ENCODE measurements at places on chromosomes 1 and 21. TPM values are rescaled to one million over a fixed set of nuclear protein-coding genes. Genes with fewer than 3 reads are reported as not detected.

DNA sequence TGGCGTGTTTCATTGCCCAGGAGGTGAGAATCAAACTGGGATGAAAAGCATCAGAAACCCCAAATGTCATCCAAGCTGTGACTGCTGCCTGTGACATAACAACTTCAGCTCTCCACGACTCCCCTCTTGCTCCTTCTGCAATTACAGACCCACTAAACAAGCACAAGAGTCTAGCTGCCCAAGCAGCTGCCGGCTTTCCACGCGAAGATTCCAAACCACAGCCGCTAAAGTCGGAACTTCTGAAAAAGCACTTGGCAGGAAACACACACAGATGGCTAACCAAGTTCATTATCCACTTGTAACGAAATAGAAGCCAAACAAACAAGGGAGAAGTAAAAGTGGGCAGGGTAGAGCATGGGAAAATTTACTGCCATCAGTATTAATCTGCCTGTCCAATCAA lies 198.1 kb downstream of the SLC35F3 start:
- no peak overlapping the region for H3K27ac ChIP-seq
- H3K4me1 ChIP-seq: no peaks in the 10 kb centered on the region
- H3K4me3 ChIP-seq: no peak overlapping the region
- H3K27me3 ChIP-seq: no peaks in the 10 kb centered on the region
- no peaks in the 10 kb centered on the region for H3K36me3 ChIP-seq

GRCh38 chr1:87061742-87062156 lies 147.3 kb downstream of the HS2ST1 start:
- H3K27me3 ChIP-seq: no peaks in the 10 kb centered on the region
- H3K4me1 ChIP-seq: no peaks in the 10 kb centered on the region
- H3K4me3 ChIP-seq: no peak overlapping the region

- peak overlapping the region; percentile 68 for H3K27ac ChIP-seq
- H3K27me3 ChIP-seq: peaks cover 22% of the 10 kb centered on the region
- no peak for DNase-seq
- peaks cover 10% of the 10 kb centered on the region for H3K4me1 ChIP-seq
Measured at GRCh38 chr1:5994713-5995621, 2.7 kb upstream of the NPHP4 start.

GRCh38 chr1:182293119-182293589 lies 98.4 kb downstream of the GLUL start:
- H3K27me3 ChIP-seq: peaks cover 2% of the 10 kb centered on the region
- no peak for DNase-seq
- peaks cover 13% of the 10 kb centered on the region for H3K4me1 ChIP-seq
- H3K4me3 ChIP-seq: no peak overlapping the region
- H3K36me3 ChIP-seq: no peaks in the 10 kb centered on the region

- no peak overlapping the region for H3K27ac ChIP-seq
- H3K4me3 ChIP-seq: no peak overlapping the region
- H3K36me3 ChIP-seq: no peaks in the 10 kb centered on the region
- no peaks in the 10 kb centered on the region for H3K27me3 ChIP-seq
Measured at GRCh38 chr1:193694741-193695140, 508.3 kb upstream of the B3GALT2 start.

DNA sequence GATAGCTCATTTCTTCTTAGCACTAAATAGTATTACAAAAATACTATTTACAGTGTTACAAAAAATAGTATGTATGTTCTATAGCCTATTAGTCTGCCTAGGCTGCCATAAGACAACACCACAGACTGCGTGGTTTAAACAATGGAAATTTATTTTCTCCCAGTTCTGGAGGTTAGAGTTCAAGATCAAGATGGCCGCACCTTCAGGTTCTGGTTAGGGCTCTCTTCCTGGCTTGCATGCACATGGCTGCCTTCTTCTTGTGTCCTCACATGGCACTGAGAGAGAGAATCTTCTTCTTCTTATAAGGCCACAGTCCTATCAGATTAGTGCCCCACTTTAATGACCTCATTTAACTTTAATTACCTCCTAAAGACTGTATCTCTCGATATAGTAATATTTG lies 4.1 kb downstream of the ATF6 start:
- no peak overlapping the region for H3K27ac ChIP-seq
- H3K4me3 ChIP-seq: no peak overlapping the region
- H3K4me1 ChIP-seq: peaks cover 26% of the 10 kb centered on the region
- no peaks in the 10 kb centered on the region for H3K27me3 ChIP-seq
- DNase-seq: no peak
- no peaks in the 10 kb centered on the region for H3K36me3 ChIP-seq

DNA sequence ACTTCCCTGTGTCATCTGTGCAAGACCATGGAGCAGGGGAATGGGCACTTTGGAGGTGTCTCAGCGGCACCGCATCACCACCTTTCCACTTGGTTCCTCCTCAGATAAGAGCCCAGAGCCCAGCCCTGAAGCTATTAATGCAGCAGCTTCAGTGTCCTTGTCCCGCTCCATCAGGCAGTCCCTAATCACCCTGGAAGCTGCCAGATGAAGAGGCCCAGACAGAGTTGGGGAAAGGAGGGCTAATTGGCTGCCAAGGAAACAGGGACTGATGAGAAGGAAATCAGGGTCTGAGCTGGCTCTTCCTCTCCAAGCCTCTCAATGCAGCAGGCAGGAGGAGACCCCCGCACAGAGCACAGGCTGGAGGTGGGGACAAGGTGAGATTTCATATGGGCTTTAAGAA lies 83.1 kb upstream of the KLHDC7A start:
- H3K4me3 ChIP-seq: no peak overlapping the region
- H3K4me1 ChIP-seq: no peaks in the 10 kb centered on the region

The EXTL1 gene
- total RNA-seq: 1.8 TPM

DNA sequence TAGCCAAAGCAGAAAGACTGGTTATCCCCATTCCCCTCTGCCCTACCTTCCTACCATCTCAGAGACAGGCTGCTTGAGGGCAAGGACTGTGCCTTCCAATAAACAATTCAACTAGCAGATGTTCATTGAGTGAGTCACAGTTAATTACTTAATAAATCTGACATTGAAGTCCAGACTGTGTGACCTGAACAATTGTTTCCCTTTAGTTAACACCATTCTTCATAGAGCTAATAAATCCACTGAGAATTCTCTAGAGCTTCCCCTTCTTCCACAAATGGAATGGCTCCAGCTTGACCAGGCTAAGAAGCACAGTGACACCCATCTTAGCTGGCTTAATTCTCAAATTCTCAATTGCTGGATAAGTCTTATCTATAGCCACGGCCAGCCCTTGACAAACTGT lies 61.9 kb upstream of the GJA5 start:
- no peak overlapping the region for H3K27ac ChIP-seq
- no peaks in the 10 kb centered on the region for H3K36me3 ChIP-seq
- H3K4me1 ChIP-seq: peaks cover 2% of the 10 kb centered on the region
- H3K27me3 ChIP-seq: peaks cover 6% of the 10 kb centered on the region
- DNase-seq: no peak

GRCh38 chr1:184889166-184889565 lies 85.1 kb downstream of the NIBAN1 start:
- H3K27ac ChIP-seq: no peak overlapping the region
- peaks cover 7% of the 10 kb centered on the region for H3K27me3 ChIP-seq
- DNase-seq: no peak
- H3K4me3 ChIP-seq: no peak overlapping the region
- H3K36me3 ChIP-seq: no peaks in the 10 kb centered on the region

GRCh38 chr1:166368030-166368429 lies 201.2 kb upstream of the FAM78B start:
- no peak overlapping the region for H3K27ac ChIP-seq
- H3K27me3 ChIP-seq: no peaks in the 10 kb centered on the region
- no peaks in the 10 kb centered on the region for H3K4me1 ChIP-seq
- H3K4me3 ChIP-seq: no peak overlapping the region
- DNase-seq: no peak

The SELP gene
- total RNA-seq: 0.21 TPM

The HTR6 gene
- not detected for total RNA-seq

- H3K4me3 ChIP-seq: no peak overlapping the region
- peaks cover 11% of the 10 kb centered on the region for H3K4me1 ChIP-seq
- peak; percentile 59 for DNase-seq
- no peaks in the 10 kb centered on the region for H3K27me3 ChIP-seq
Measured at GRCh38 chr1:111030590-111030989, 66.9 kb upstream of the LRIF1 start.

The KIAA1614 gene
- total RNA-seq: 2.6 TPM

GRCh38 chr1:38334930-38335592 lies 288.5 kb upstream of the POU3F1 start:
- no peak overlapping the region for H3K4me3 ChIP-seq
- H3K36me3 ChIP-seq: no peaks in the 10 kb centered on the region
- H3K27me3 ChIP-seq: peaks cover 1% of the 10 kb centered on the region
- DNase-seq: no peak
- H3K4me1 ChIP-seq: peaks cover 2% of the 10 kb centered on the region

DNA sequence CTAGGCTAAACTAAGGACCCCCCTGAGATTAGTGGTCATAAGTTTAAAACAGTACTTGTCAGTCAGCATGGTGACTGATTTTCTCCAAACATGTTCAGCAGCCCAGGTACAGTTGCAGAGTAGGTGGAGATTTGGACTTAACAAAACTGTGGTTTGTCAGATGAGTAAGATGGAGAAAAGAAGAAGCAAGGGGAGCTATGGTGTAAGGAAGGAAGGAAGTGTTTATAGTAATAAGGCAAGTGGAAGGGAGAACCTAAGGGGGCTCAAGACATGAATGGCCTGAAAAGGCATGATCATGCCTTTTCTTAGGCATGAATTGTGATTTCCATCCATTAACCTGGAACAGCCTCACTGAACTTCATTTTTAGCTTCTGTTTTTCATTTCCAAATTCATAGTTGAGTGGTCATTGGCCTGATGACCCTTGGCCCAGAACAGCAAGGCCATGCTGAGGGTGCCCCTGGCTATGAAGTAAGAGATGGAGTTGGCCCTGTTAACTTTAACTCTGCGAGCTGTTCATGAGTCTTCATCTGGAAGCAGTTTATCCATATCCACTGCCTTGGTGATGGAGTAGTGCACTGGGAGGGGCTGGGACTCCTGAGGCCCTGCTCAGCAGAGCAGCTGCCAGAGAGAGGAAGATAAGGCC lies 60.7 kb downstream of the LRRC8D start:
- peaks cover 11% of the 10 kb centered on the region for H3K36me3 ChIP-seq
- no peak overlapping the region for H3K27ac ChIP-seq
- peaks cover 13% of the 10 kb centered on the region for H3K4me1 ChIP-seq
- no peak for DNase-seq
- H3K4me3 ChIP-seq: peak overlapping the region; percentile 58
- peaks cover 3% of the 10 kb centered on the region for H3K27me3 ChIP-seq

DNA sequence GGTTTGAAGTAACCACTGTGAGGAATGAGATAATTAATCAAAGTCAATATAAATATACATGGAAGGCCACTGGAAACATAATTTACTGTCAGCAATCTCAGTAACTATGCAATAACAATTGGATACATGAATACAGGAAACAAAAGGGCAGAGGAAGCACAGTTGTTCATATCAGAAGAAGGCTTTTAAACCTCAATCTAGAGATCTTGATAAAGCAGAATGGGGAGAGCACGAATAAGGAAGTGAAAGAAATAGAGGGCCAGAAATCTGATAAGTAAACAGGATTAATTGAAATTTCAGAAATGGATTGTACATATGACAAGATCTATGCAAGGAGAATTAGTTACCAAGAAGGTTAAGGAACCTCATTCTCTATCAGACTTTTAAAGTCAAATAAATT lies 93.0 kb downstream of the EVI5 start:
- DNase-seq: no peak
- H3K27me3 ChIP-seq: no peaks in the 10 kb centered on the region
- no peaks in the 10 kb centered on the region for H3K4me1 ChIP-seq
- no peak overlapping the region for H3K27ac ChIP-seq

The CDK18 gene
- 12.4 TPM for total RNA-seq

The SHISA4 gene
- 0.85 TPM for total RNA-seq

DNA sequence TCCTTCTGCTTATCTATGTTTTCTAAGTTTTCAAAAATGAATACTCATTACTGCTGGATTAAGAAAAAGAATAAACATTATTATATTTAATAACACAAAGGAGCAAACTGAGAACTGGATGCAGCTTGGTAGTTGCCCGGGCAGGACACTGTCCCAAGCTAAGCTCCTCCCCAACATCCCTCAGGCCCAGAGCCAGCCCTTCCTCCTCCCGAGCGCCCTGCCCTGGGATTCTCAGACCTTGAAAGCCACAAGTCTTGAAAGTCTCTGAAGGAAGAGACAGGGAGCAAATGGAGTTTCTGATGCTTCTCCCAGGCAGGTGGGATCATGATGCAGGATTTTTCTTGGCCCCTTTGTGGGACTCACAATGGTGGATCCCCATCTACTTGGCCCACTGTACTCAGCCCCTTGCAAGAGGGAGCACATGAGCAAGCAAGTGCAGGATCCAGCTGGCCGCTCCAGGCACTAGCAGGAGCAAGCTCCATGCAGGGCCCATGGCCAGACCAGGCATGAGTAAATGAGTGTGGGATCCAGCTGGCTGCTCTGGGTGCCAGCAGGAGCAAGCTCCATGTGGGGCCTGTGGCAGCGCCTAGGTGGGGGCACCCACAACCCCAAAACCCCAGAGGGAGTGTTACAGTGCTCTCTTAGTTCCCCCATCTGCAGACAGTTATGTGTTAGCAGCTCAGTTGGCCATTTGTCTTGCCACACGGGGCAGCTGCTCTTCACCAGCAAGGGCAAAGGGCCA lies 32.1 kb upstream of the RAB4A start:
- no peaks in the 10 kb centered on the region for H3K36me3 ChIP-seq
- peaks cover 1% of the 10 kb centered on the region for H3K27me3 ChIP-seq
- peaks cover 18% of the 10 kb centered on the region for H3K4me1 ChIP-seq
- H3K27ac ChIP-seq: peak overlapping the region; percentile 24
- no peak overlapping the region for H3K4me3 ChIP-seq
- no peak for DNase-seq

DNA sequence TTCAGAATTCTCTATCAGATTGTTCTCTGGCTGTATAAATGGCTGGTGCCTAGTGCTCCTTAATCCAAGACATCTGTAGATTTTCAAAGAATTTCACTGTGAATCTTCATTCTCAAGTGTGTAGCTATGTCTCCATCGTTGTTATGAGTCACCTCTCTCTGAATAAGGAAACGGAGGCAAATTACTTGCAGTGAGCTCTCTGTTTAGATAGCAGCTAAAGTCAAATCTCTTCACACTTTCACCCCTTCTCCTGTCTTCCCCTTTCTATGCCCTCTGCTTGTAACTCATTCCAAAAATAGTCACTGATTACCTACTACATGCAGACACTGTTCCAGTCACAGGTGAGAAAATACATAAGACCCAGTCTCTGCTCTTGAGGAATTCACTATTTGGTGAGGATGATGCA lies 39.7 kb downstream of the CHML start:
- no peak for DNase-seq
- H3K4me3 ChIP-seq: no peak overlapping the region
- H3K4me1 ChIP-seq: no peaks in the 10 kb centered on the region
- H3K27ac ChIP-seq: no peak overlapping the region
- no peaks in the 10 kb centered on the region for H3K36me3 ChIP-seq
- H3K27me3 ChIP-seq: no peaks in the 10 kb centered on the region

The LAD1 gene
- total RNA-seq: 0.59 TPM

- no peak overlapping the region for H3K27ac ChIP-seq
- peaks cover 4% of the 10 kb centered on the region for H3K27me3 ChIP-seq
- no peak for DNase-seq
- peaks cover 10% of the 10 kb centered on the region for H3K36me3 ChIP-seq
Measured at GRCh38 chr1:233865902-233866301, 38.6 kb upstream of the SLC35F3 start.

The CTH gene
- 20.2 TPM for total RNA-seq

The RAB7B gene
- total RNA-seq: not detected

GRCh38 chr1:67945733-67946374 lies 104.6 kb downstream of the DIRAS3 start:
- no peak overlapping the region for H3K27ac ChIP-seq
- DNase-seq: no peak
- H3K4me3 ChIP-seq: no peak overlapping the region
- no peaks in the 10 kb centered on the region for H3K27me3 ChIP-seq

GRCh38 chr1:175132436-175132835 lies 60.1 kb downstream of the KIAA0040 start:
- H3K27me3 ChIP-seq: peaks cover 8% of the 10 kb centered on the region
- DNase-seq: no peak
- H3K4me3 ChIP-seq: no peak overlapping the region
- no peak overlapping the region for H3K27ac ChIP-seq

The LMOD1 gene
- total RNA-seq: not detected

The HSD11B1 gene
- not detected for total RNA-seq

Measured in endothelial cell (in vitro differentiated cells).